AG04450 (cell line): ENCODE measurements at places on chromosomes 12 and 14. TPM values are rescaled to one million over a fixed set of nuclear protein-coding genes. Genes with fewer than 3 reads are reported as not detected.

CCDC198 gene
- not detected in 2 replicates for polyA plus RNA-seq

FLRT2 gene
- 17.3 and 20.8 TPM in 2 replicates for polyA plus RNA-seq

SOAT2 gene
- 0.06 TPM in 1 of 2 replicates, not detected in the other for polyA plus RNA-seq

MYBPC1 gene
- polyA plus RNA-seq = not detected in 2 replicates

CIROP gene
- polyA plus RNA-seq = 0.07 and 0.12 TPM in 2 replicates

GRIP1 gene
- polyA plus RNA-seq = not detected in 2 replicates

FAM181A gene
- not detected in 2 replicates for polyA plus RNA-seq

ANKS1B gene
- polyA plus RNA-seq = 0.17 and 0.22 TPM in 2 replicates

TSHR gene
- not detected in 2 replicates for polyA plus RNA-seq

MANSC1 gene
- 2.8 and 4.2 TPM in 2 replicates for polyA plus RNA-seq

MGAT4C gene
- polyA plus RNA-seq = not detected in 2 replicates

OAS3 gene
- polyA plus RNA-seq = 8.5 and 9.3 TPM in 2 replicates

OVCH1 gene
- polyA plus RNA-seq = 0.22 and 0.26 TPM in 2 replicates

LMO3 gene
- 1.0 and 2.0 TPM in 2 replicates for polyA plus RNA-seq

RPS29 gene
- 3,597 and 3,950 TPM in 2 replicates for polyA plus RNA-seq

TAS2R8 gene
- 0.06 TPM in 1 of 2 replicates, not detected in the other for polyA plus RNA-seq

DNA sequence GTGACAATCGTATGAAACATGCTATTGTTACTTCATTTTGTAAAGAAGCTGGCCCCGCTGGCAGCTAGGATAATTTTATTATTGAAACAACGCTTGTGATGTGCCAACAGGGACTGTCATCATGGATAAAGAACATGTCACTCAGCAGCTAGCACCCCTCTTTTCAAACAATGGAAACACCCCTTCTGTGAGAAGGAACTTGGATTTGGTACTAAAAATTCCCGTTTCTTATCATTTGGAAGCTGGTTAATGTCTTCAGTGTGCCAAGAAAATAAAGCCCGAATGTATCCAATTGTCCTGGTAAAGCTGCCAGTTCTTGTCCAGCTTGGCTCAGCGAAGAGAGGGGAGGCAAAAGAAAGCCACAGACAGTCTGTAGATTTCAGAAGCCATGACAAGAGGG lies 186.6 kb downstream of the PHLDA1 start:
- DNase-seq = no peak

GRCh38 chr12:113163030-113163360 lies 13.5 kb downstream of the CFAP73 start:
- DNase-seq = no peak

- no peak for DNase-seq
Measured at GRCh38 chr14:61113561-61114225, 132.6 kb downstream of the SLC38A6 start.

GRCh38 chr14:94377866-94378470 lies 10.4 kb downstream of the SERPINA1 start:
- no peak for DNase-seq

- DNase-seq = no peak
Measured at GRCh38 chr14:38199739-38200138, 8.0 kb upstream of the SSTR1 start.

DNA sequence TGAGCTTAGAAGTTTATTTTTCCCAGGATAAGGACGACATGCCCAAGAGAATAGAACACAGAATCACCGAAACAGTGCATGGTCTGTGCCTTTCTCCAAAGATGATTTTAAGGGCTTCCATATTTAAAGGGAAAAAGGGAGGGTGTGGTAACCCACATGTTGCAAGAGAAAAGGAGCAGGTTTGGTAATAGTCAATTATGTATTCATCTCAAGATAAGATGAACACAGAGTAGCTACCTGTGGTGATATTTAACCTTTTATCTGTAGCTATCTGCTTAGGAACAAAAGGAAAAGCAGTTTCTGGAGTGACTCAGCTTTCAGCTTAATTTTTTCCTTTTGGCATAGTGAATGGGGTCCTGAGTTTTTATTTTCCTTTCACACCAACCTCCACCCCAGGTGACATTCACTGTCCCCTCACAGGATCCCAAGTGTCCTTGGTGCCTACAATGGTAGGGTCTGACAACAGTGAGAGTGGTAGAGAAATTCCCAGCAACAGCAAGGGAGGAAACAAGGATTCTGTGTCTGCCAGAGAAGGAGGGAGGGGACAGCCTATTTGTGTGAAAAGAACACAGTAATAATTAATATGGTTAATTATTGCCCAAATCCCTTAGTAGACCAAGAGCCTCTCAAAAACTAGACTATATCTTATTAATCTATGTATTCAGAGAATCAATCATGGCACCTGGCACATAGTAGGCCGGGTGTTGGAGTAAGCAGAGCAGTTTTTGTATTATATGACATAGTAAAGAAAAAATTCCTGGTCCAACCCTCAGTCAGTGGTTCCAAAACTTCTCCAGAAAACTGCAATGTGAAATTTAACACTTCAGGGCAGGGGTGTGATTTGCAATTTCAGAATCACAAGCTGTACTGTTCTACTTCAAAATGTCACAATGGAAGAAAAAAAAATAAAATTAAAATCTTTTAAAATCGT lies 154.5 kb downstream of the PHLDA1 start:
- no peak for DNase-seq

DNA sequence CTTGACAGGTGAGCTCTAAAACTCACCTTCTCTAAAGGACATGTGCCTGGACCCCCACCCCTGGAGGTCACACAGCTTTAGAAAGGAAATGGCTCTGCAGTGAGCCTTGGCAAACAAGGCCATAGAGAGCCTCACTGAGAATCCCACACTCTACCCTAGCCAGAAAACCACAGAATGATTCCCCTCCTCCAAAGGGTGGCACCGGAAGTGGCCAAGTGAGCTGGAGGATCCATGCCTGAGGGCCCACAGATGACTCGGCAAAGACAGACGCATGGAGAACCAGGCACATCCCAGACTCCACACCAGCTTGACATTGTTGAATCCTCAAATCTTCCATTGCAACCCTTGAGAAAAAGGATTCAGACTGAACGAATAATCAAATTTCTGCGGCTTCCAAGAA lies 54.2 kb upstream of the PTHLH start:
- no peak for DNase-seq

GRCh38 chr12:42338280-42338679 lies 12.3 kb downstream of the PPHLN1 start:
- DNase-seq = no peak

DNA sequence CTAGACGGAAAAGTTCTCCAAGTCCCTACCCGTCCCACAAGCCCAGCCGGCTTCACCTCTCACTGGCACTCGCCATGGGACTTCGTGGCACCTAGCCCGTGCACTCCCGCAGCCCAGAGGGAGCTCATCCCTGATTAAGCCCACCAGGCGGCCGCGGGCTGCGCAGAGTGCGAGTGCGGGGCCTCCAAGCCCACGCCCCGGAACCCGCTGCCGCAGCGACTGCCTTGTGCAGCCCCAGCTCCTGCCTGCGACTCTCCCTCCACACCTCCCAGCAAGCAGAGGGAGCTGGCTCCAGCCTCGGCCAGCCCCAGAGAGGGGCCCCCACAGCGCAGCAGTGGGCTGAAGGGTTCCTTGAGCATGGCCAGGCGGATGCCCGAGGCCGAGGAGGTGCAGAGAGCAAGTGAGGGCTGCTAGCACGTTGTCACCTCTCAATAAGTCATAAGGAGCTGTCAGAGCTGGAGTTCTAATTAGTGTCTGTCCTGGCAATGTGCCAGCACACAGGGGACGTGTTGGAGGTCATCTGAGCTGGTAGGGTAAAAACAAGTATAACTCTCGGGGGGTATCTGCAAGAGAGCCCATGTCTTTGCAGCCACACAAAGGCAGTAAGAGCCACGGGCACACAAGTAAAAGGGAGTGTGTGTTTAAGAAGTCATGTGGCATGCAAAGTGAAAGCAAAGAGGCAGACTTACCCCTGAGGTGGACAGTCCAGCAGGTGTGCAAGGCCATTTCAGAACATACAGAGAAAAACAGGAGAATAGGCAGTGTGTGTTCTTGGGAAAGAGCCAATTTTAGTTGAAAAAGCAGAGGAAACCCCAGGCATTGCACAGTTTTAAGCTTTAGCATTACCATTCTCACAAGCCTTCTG lies 27.1 kb upstream of the TMTC2 start:
- DNase-seq = no peak

- DNase-seq = no peak
Measured at GRCh38 chr12:113244478-113244958, 23.3 kb downstream of the TPCN1 start.

DNA sequence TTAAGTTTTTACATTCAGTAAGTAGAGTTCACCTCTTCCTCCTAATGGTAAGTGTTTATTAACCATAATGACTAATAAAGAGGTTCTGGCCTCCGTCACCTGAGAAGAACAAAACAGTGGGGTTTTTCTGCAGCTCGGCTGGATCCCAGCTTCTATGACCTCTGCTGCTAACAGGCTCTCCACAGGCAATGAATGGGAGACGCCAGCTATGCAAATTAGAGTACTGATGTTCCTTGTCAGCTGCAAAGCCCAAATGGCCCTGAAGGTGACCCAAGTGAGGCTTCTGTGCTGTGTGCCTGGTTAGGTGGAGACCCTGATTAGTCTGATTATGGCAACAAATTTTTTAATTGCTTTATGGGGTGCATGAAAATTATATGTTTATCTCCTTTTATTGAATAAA lies 218.1 kb downstream of the APAF1 start:
- no peak for DNase-seq

DNA sequence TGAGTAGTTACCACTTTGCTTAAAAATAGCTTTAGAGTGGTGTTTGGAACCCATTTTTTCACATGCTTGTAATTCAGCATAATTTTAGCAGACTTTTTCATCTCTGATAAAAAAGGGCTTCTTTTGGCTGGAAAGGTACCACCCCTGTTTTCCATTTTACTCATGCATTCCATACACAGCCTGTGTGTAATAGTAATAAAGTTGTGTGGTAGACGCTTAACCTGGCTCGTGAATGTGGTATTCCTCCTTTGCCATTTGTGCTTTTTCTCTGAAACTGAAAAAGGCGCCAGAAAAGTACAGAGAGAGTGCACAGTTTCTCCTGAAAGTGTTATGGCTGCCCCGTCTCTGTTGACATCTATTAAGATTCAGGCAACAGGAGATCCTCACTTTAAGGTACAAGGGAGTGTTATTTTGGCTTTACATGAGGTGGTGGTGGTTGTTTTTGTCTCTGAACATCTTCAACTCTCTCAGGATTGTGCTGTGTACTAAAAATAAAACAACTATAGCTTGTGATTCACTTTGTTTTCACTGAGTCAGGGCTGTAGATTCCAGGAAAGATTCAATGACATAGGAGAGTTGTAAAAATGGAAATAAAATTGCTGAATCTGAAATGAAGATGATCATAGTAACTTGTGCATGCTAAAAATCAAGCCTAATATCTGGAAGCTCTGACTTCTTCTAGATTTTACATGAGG lies 45.6 kb upstream of the MIS18BP1 start:
- DNase-seq = no peak

DNA sequence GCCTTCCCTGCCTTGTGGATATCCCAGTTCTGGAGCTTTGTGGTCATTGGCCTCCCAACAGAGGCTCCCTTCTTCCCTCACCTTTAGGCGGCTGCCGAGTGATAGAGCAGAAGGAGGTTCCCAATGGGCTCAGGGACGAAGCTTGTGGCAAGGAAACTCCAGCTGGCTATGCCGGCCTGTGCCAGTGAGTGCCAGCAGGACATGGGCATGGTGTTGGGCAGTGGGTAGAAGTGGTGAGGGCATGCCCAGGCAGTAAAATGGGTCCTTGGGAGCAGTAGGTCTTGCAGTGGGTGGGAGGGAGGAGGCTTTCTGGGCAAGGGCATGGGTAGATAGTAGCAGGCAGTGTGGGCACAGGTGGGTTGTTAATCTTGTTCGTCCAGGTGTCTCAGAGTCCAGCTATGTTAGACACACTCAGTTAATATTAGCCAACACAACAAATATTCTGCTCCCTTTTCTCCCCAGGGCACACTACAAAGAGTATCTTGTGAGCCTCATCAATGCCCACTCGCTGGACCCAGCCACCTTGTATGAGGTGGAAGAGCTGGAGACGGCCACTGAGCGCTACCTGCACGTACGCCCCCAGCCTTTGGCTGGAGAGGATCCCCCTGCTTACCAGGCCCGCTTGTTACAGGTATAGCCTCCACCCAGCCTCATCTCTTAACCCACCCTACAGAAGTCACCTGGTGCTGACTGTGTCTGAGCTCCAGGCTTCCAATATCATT lies 1.1 kb upstream of the IRF9 start:
- no peak for DNase-seq

GRCh38 chr14:83356080-83356479 lies 1822.4 kb upstream of the SEL1L start:
- DNase-seq = no peak

GRCh38 chr14:91367173-91368171 lies 50.1 kb downstream of the CCDC88C start:
- no peak for DNase-seq

GRCh38 chr12:49750027-49750995 lies 9.0 kb downstream of the TMBIM6 start:
- no peak for DNase-seq

DNA sequence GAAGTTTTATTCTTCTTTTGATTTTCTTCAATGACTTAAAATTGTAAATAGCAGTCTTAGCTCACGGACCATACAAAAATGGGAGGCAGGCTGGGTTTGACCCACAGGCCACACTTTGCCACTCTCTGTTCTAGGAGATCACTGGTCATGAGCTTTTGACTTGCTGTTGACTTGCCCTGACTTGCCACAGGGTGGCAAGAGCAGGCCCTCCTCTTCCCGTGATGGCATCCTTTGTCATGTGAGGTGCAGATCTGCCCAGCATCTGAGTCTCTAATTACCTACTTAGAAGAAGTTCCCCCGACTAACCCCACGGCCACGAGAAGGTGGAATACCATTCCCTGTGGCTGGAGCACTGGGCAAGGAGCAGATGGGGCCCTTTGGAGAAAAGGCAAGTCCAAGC lies 81.0 kb upstream of the SCAF11 start:
- DNase-seq = no peak

- DNase-seq = no peak
Measured at GRCh38 chr14:21072781-21073339, 2.8 kb downstream of the ARHGEF40 start.

DNA sequence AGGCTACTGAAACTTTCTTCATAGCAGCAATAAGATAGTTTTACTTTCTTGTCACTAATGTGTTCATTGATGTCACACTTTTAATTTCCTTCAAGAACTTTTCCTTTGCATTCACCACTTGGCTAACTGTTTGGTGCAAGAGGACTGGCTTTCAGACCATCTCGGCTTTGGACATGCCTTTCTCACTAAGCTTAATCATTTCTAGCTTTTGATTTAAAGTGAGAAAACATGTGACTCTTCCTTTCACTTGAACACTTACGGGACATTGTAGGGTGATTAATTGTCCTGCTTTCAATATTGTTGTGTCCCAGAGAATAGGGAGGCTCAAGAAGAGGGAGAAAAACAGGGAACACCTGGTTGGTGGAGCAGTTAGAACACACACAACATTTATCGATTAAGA lies 41.9 kb downstream of the IFNG start:
- no peak for DNase-seq

DNA sequence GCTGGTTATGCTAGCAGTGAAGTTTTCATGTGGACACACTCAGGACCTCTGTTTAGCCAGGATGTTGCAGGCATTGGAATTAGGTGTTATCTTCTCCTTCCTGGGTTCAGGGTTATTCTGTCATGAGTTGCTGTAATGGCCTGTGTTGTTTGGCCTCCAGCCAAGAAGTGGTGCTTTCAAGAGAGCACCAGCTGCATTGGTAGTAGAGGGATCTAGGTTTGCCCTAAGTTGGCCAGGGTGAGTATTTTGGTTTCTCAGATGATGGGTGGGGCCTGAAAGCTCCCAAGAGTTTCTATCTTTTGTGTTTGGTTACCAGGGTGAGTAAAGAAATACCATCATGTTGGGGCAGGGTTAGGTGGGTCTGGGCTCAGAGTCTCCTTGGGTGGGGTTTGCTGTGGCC lies 2.7 kb upstream of the GZMH start:
- DNase-seq = no peak

GRCh38 chr14:90349739-90350138 lies 18.0 kb upstream of the NRDE2 start:
- DNase-seq = no peak

- no peak for DNase-seq
Measured at GRCh38 chr12:6088921-6089747, 35.3 kb downstream of the VWF start.
